ENCODE measurements at places on chromosomes 5 and 9. TPM values are rescaled to one million over a fixed set of nuclear protein-coding genes. Genes with fewer than 3 reads are reported as not detected.

The ANXA2R gene
- total RNA-seq = 1.8 TPM

The DOLPP1 gene
- total RNA-seq = 6.2 TPM

The PSD2 gene
- total RNA-seq = 0.20 TPM

The SEMA5A gene
- 31.5 TPM for total RNA-seq

The FAM200C gene
- total RNA-seq = 10.5 TPM

The CRB2 gene
- total RNA-seq = 0.10 TPM

The CCL21 gene
- total RNA-seq = 11.9 TPM

Data from skin of body (tissue), 3 donors.